ENCODE measurements at places on chromosomes 3 and 15.

GRCh38 chr3:119184796-119185570, 11.6 kb downstream of the UPK1B start:
- DNase-seq, result no peak

DNA sequence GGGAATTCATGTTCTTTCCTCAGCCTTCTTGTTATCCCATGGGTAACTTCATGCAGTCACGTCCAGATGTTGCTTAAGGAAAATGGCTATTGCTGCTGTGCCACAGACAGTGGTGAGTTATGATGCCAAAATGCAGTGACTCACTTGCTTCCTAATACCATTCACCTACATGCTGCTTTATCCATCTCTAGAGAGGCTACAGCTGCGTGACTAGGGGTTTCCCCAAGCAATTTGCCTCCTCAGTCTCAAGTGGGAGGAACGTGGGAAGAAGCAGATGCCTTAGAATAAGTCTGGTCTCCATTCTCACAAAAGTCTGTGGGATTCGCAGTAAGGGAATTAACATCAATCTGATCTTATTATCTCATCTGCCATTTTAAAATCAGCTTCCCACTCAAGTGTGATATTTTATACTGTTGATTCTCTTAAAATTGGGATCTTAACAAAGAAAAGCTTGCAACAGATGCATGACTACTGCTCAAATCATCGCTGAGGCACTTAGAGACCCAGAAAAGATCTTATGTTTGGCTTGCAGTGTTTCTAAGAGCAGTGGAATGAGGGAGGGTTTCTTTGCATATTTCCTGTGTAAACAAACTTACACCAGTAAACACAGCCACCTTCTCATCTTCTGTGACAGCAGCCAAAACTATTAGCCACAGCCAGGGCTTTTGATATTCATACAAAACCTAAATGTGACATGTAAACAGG, 62.0 kb upstream of the ACP3 start:
- DNase-seq, result no peak

- DNase-seq, result no peak
These were observed 148.9 kb downstream of the GREM1 start for GRCh38 chr15:32866454-32867312.

DNA sequence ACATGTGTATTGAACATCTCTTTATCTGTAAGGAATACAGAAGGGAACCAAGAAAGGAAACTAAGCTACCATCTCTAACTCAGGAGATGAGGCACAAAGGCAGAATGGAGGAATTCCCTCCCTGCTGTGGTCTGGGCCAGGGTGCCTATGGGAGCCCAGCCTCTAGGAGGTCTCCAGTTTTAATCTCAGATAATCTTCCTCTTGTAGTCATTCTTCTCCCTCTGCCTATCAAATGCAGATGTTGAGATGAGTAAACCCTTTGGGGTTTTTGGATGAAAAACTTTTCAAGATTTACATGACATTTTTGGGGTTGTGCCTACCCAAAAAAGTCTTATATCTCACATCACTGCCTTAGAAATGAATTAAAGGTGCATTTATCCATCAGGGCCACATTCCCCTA, 23.3 kb downstream of the SCG5 start:
- DNase-seq, result no peak

GRCh38 chr3:122621112-122621511, 43.7 kb downstream of the PARP15 start:
- DNase-seq, result no peak

DNA sequence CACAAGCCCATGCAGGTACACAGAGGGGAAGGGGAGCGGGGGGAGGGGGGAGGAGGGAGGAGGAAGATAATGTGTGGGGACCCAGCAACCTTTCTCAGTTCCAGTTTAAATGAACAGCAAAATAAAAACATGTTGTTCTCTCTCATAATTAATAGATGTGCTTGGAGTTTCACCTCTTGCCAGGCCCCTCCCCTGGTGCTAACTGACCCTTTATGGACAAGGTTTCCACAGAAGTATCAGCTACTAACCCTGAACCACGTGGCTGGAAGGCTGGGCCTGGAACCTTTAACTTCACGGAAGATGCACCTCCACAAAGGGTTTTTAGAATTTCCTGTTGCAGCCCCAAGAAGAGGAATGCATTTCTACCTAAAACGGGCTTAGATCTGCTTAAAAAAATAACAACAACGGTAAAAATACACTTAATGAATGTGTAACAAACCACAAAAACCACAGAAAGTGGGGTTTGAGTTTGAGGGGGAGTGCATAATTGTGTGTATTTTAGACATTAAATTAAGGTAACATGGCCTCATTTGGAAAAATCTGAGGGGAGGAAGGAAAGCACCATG, 14.8 kb upstream of the SMAD3 start:
- no peak for DNase-seq

Measured in effector memory CD4-positive, alpha-beta T cell (primary cell).